Bronchial epithelial cell (primary cell): ENCODE measurements at places on chromosomes 4 and X. TPM values are rescaled to one million over a fixed set of nuclear protein-coding genes. Genes with fewer than 3 reads are reported as not detected.

The SYN1 gene
- 0.26 TPM in 1 of 2 replicates, not detected in the other for total RNA-seq

The ZNF630 gene
- 1.8 and 2.0 TPM in 2 replicates for total RNA-seq

The GK gene
- total RNA-seq, result 30.5 and 38.7 TPM in 2 replicates

The PF4V1 gene
- total RNA-seq, result 1.6 TPM in 1 of 2 replicates, not detected in the other

The FANCB gene
- 1.2 and 1.8 TPM in 2 replicates for total RNA-seq

The NLGN3 gene
- under 0.01 TPM in 2 replicates for total RNA-seq

The GRIA2 gene
- total RNA-seq, result not detected in 2 replicates

The ARAP2 gene
- total RNA-seq, result 46.3 and 62.9 TPM in 2 replicates

The GPR78 gene
- under 0.01 and 0.51 TPM in 2 replicates for total RNA-seq

The CT47B1 gene
- total RNA-seq, result not detected in 2 replicates

The FHL1 gene
- total RNA-seq, result 39.3 and 45.5 TPM in 2 replicates

The FGF13 gene
- 1.2 and 6.8 TPM in 2 replicates for total RNA-seq

The CCKAR gene
- not detected in 2 replicates for total RNA-seq

The PABPC1L2A gene
- total RNA-seq, result not detected in 2 replicates

The GPRASP1 gene
- total RNA-seq, result 0.53 and 1.2 TPM in 2 replicates

The OCIAD2 gene
- 162 and 415 TPM in 2 replicates for total RNA-seq

The VCX3B gene
- total RNA-seq, result 0.26 TPM in 2 replicates

The HTR2C gene
- not detected in 2 replicates for total RNA-seq

The EPGN gene
- total RNA-seq, result 7.9 and 129 TPM in 2 replicates

The TEC gene
- 0.53 and 2.8 TPM in 2 replicates for total RNA-seq

The CHIC1 gene
- total RNA-seq, result 2.7 and 2.9 TPM in 2 replicates

The TENM3 gene
- 1.2 and 1.3 TPM in 2 replicates for total RNA-seq

The TRPC5OS gene
- total RNA-seq, result not detected in 2 replicates

The CSAG1 gene
- total RNA-seq, result not detected in 2 replicates

The NWD2 gene
- total RNA-seq, result 0.26 and 1.2 TPM in 2 replicates

The FGFRL1 gene
- 14.2 and 14.7 TPM in 2 replicates for total RNA-seq

The PAGE2 gene
- total RNA-seq, result not detected in 2 replicates

The CCDC120 gene
- 1.1 and 2.2 TPM in 2 replicates for total RNA-seq

The GPR82 gene
- not detected in 2 replicates for total RNA-seq

The DMRTC1B gene
- not detected in 2 replicates for total RNA-seq

The MAP3K15 gene
- total RNA-seq, result under 0.01 TPM in 1 of 2 replicates, not detected in the other

The MAGEB2 gene
- total RNA-seq, result not detected in 2 replicates

The DGKK gene
- total RNA-seq, result not detected in 2 replicates

The TCEAL2 gene
- total RNA-seq, result not detected in 2 replicates

The SORCS2 gene
- total RNA-seq, result under 0.01 and 1.0 TPM in 2 replicates

The OCRL gene
- 18.2 and 19.6 TPM in 2 replicates for total RNA-seq

The PRAF2 gene
- 1.7 and 2.6 TPM in 2 replicates for total RNA-seq

The SHOX gene
- not detected in 2 replicates for total RNA-seq

The MUC7 gene
- total RNA-seq, result not detected in 2 replicates

The ADAM29 gene
- total RNA-seq, result not detected in 2 replicates

The FAM13A gene
- total RNA-seq, result 5.8 and 6.0 TPM in 2 replicates

The F8A1 gene
- total RNA-seq, result 0.64 and 0.79 TPM in 2 replicates

The BTK gene
- total RNA-seq, result under 0.01 TPM in 1 of 2 replicates, not detected in the other

The NONO gene
- 237 and 365 TPM in 2 replicates for total RNA-seq

The HAND2 gene
- 0.13 and 1.1 TPM in 2 replicates for total RNA-seq

The TMEM271 gene
- not detected in 2 replicates for total RNA-seq
